ENCODE measurements at places on chromosomes 4 and X.

DNA sequence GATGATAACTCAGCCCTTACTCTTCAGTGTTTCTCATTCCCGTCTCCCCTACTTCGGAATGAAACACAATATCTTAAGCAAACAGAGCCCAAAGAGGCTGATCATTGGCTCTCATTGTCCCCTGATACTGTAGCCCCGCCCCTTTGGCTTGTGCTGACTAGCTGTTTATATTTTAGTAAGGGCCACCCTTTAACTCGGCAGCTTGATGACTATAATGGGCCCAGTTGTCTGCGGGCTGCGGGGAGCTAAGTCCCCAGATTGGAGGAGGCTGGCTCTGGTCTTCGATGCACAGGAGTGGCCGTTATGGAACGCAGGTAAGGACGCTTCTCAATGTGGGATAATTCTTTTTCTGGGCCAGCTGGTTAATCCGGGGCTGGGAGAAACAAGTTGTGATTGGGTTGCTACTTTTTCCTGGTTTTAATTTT is at the start of gene TRIM2:
TRIM2 (plus strand) TSS at position 197 of the 425 bp plus-strand sequence; CDS start at position 285, 88 bp downstream.
- DNase-seq = no peak

- DNase-seq = no peak
Observed at GRCh38 chrX:153681175-153681574, 6.6 kb upstream of the SLC6A8 start.

DNA sequence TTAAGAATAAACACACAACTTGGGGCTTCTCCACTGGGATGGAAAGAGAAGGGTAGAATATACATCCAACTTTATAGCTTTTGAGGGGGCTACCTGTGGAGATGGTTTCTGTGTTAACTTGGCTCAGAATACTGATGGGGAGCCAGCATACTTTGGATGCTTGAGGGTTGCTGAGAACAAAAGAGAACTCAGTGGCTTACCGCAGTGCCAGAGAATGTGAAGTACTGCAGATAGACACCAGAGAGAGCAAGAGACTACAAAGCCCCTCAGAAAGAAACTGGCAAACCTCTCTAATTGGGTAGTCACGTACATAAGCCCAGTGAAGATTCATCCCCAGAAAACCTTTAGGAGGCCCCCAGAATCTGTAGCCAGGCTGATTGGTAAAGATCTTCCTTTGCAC is 214.4 kb downstream of the DCHS2 start:
- no peak for DNase-seq

DNA sequence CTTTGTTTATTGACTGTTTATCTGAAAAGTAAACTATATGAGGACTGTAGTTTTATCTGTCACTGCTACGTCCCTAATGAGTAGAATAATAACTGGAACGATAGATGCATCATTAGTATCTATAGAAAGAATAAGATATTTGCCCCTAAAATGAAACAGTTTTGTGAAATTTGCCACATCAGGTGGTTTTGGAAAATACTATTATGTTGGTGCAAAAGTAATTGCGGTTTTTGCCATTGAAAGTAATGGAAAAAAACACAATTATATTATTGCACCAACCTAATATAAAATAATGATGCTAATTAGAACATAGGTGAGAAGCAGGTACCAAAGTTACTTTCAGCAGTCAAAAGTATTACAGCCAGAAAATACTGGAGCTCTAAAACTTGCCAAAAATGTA is 158.3 kb downstream of the PABPC4L start:
- no peak for DNase-seq

DNA sequence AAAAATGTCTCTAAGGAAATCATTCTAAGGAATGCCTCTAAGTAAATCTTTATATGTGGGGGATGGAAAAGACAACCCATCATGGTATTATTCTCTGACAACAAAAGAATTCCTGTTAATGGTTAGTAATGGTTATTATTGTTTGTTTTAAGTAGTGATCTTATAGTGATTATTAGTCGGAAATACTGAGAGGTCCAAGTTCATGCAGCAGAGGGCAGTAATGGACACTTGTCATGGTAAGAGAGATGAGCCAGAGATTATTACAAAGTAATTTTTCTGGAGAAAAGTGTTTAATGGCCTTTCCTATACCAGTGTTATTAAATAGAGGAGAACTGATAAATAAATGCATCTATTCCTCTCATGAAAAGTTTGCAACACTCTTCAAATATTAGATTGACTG is 8.1 kb upstream of the DKK2 start:
- no peak for DNase-seq

DNA sequence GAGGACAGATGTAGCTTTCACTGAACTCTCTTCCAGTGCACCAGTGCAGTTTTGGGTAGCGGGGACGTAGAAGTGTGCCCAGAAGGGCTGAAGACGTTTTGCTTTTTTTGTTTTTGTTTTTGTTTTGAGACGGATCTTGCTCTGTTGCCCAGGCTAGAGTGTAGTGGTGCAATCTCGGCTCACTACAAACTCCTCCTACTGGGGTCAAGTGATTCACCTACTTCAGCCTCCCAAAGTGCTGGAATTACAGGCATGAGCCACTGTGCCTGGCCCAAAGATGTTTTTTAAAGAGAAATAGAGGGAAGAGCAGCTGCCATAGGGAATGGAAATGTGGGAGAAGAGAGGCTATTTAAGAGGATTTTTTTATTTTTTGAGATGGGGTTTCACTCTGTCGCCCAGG is 74.4 kb upstream of the ACSL1 start:
- no peak for DNase-seq

DNA sequence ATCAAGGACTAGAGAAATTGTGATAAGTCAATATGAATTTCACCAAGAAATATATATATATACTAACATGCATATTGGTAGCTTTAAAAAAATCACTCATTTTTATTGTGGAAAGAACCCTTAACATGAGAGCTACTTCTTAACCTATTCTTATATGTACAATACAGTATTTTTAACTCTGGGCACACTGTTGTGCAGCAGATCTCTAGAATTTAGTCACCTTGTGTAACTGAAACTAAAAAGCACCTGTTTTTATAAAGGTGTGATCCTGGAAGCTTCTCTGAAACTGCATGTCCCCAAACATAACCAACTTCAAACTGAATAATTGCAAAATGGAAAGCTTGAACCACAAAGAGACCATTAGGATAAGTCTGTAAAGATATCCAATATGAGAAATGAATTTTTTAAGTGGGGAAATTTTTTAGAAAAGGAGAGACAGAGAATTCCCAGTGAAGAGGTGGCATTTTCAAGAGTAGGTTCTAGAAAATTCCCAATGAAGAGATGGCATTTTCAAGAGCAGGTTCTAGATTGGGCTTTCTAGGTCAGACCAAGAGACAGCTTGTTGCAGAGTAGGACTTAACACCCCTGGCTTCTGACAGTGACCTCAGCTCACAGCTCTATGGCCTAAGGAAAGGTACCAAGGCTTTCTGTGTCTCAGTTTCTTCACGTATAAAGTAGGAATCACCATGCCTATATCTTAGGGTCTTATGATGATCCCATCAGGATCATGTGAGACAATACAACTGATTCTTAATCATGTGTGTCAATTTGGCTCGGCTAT is 22.0 kb upstream of the PPARGC1A start:
- DNase-seq = no peak

DNA sequence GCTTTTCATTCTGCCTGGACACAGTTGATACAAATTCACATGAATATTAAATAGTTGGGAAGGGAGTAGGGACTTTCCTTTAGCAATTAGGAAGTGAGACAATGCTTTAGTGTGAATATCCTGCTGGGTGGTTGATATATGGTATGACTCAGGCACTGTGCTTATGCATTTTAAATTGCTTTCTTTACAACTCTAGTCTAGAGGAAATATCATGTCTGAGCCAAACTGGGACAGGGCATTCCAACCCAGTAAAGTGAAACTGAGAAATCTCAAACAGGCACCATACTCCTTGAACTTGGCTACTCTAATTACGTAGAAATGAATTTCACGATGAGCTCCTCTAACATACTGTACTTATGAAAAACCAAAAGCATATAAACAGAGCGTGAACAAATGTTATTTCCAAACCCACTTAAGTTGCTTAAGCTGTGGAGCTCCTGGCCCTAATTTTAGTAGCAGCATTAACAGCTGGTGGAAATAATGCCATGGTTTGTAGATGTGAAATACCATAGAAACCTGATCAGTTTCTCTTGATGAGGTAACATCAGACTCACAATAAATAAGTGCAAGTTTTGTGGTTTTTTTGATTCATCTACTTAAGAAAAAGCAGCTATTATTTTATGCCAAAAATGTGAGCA is 242.9 kb upstream of the GK2 start:
- DNase-seq = no peak

GRCh38 chr4:144461906-144462305 is 184.1 kb upstream of the HHIP start:
- DNase-seq = no peak

GRCh38 chr4:54930226-54930625 is 195.2 kb downstream of the KDR start:
- DNase-seq = no peak

GRCh38 chr4:142383800-142384470 is 462.2 kb downstream of the INPP4B start:
- no peak for DNase-seq

DNA sequence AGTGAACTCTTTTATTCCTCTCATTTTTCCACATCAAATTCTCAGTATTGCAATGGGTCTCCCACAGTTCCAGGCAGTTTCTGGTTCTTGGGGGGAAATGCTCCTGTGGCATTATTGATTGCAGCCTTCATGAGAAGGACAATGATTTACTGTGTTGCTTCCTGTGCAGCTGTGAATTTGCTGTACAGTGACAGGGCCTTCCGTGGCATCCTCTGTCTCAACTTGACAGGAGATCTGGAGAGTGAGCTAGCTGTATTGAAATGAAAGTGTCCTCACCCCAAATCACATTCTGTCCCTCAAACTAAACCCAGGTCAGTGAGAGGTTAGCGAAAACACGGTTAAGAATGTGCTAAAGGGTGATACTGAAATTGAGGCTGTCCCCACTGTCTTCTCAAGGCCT is 77.1 kb upstream of the ATOH1 start:
- no peak for DNase-seq

DNA sequence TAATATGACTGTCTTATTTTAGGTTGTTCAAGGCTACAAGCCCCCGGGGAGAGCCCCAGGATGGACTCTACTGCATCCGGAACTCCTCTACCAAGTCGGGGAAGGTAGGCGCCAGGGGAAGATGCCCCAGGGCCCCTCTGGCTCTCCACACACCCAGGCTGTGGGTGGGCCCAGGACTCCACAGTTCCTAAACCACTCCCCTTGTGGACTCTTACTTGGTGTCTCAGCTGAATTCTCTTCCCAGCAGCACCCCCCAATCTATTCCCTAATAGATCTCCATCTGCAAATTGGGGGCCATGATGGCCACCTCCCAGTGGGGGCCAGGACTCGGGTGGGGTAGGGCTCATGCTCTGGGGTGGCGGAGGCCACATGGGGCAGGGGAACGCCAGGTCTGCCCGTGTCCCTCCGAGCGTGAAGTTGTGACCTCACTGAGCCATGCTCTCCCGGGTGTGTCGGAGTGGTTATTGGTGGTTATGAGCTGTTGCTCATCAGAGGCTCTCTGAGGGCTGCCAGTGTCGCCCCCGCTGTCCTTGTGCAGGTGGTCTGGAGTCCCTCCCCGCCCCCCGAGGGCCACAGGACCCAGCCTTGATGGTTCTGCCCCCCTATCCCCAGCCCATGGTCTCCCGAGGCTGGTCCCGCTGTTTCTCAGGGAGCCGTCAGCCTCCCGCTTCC is 11.2 kb upstream of the ADD1 start:
- DNase-seq = peak; percentile 31

DNA sequence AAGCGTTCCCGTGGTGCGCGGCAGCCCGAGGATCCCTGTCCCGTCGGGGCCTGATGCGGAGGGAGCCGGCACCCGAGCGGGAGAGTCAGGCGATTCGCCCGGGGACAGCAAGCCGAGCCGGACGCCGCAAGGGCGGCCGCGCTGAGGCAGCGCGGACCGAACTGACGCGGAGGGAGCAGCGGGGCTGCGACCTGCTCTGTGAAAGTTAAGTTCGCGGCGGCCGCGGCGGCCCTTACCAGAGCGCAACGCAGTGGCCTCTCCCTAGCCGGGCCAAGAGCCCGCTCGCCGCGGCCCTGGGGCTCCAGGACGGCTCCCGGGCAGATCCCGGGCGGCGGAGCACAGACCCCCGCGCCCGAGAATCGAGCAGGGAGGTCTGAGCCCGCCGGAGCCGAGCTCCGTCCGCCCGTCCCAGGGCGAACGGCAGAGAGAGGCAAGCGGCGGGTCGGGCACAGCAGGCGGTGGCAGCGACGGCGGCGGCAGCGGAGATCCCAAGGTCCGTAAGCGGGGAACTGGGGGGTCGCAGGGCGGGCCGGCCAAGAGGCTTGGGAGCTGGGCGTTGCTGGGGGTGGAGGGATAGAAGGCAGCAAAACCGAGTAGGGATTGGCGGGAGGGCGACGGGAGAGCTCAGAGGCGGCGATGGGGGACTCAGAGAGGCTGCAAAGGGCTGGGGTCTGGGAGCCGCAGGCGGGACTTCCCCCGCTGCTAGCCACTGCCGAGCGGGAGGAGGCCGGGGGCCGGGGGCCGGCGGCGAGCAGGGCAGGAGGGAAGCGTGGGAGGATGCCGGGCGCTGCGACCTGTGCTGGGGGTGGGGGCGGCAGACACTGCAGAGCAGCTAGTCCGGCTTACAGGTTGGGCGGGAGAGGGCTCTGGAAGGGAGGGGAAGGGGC is 1.0 kb downstream of the GPR50 start:
- DNase-seq = no peak

GRCh38 chrX:65300104-65300809 is 234.3 kb downstream of the LAS1L start:
- DNase-seq = no peak

- no peak for DNase-seq
Observed at GRCh38 chrX:91435395-91435794, 756 bp downstream of the PABPC5 start.

- no peak for DNase-seq
Observed at GRCh38 chr4:155539746-155540145, 126.9 kb upstream of the GUCY1A1 start.

- no peak for DNase-seq
Observed at GRCh38 chr4:11166034-11166433, 262.7 kb downstream of the HS3ST1 start.

GRCh38 chr4:73929278-73929677 is 52.5 kb downstream of the PF4 start:
- DNase-seq = no peak

- no peak for DNase-seq
Observed at GRCh38 chr4:112910109-112910736, 139.2 kb upstream of the ANK2 start.

DNA sequence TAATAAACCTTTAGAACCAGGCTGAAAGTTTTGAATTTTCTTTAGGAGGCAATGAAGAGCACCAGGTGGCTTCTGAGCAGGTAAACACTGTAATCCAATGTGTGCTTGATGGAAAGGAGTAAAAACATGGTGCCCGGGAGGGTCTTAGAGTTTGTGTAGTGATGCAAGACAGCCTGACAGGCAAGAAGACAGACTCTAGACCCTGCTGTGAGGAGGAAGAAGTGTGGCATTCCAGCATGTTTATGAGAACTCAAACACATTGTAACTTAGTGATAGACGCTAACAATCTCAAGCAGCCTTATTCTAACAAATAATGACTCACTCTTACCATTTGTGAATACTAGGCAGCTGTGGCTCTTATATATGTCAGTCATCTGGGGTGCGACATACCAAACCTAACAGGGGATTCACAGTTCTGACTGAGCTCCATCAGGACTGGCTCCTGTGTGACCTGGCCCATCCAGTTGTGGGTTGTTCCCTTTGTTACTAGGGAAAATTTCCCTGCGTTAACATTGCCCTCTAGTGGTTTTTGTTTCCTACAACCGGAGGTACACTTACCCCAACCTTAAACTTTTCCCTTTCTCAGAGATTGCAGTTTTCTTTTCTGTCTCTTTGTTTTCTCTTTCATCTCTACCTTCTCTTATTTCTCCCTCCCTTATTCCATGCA is 53.8 kb downstream of the VSIG4 start:
- DNase-seq = peak; percentile 22

- no peak for DNase-seq
Observed at GRCh38 chr4:121217351-121217750, 53.2 kb upstream of the TNIP3 start.
